ENCODE measurements at places on chromosomes 3 and 15. TPM values are rescaled to one million over a fixed set of nuclear protein-coding genes. Genes with fewer than 3 reads are reported as not detected.

- H3K27me3 ChIP-seq = no peaks in the 10 kb centered on the region
- H3K4me3 ChIP-seq = no peak overlapping the region
- no peak for DNase-seq
- H3K36me3 ChIP-seq = no peaks in the 10 kb centered on the region
Observed at GRCh38 chr3:172476347-172476746, 28.1 kb upstream of the GHSR start.

GRCh38 chr3:21543380-21544075 is 207.5 kb downstream of the ZNF385D start:
- H3K4me1 ChIP-seq = no peaks in the 10 kb centered on the region
- no peaks in the 10 kb centered on the region for H3K36me3 ChIP-seq
- DNase-seq = no peak
- H3K27me3 ChIP-seq = no peaks in the 10 kb centered on the region

DNA sequence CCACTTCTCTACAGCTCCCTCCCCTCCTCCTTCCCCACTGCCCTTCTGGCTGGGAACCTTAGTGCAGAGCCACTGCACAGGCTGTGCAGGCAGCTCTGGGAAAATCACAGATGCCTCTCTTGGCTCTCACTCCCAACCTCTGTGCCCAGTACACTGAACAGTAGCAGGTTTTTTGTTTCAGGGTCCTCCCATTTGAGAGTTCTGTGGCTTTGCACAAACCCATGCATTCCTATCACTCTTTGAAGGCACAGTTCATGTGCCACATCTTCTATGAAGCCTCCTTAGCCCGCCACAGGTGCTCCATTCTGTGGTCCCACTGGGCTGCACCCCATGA is 103.9 kb downstream of the SNRK start:
- no peaks in the 10 kb centered on the region for H3K36me3 ChIP-seq
- H3K27ac ChIP-seq = peak overlapping the region; percentile 79
- DNase-seq = no peak
- H3K4me1 ChIP-seq = peaks cover 10% of the 10 kb centered on the region

DNA sequence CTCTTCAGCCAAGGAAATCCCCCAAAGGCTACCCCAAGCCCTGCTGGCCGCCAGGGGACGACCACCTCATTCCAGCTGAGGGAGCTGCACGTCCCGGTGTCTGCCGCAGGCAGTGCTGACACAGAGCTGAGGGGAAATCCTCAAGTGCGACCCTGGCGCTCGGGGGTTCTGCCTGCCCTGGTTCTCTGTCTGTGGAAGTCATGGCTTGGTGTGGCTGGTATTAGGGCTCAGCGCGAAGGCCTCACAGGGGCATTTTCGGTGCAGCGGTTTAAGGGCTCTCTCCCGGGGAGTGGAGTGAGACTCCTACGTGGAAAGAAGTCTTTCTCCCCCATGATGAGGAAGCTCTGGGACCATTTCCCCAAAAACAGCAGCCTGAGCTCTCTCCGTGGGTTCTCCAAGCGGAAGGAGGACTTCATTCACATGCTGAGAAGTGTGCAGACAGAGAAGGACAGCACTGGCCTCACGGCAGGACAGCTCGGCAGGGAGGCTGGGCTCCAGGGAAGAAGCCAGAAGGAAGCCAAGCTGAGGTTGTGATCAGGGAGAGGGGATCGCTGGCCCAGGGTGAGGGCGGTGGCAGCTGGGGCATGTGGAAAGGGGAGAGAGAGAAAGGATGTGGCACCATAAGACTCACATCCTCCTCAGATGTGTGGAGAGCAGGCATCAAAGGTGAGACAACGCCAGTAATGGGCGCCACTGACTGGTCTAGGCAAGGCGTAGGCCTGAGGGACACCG is 48.6 kb downstream of the KLF15 start:
- no peak overlapping the region for H3K4me3 ChIP-seq
- H3K4me1 ChIP-seq = peaks cover 3% of the 10 kb centered on the region
- no peaks in the 10 kb centered on the region for H3K27me3 ChIP-seq
- H3K27ac ChIP-seq = no peak overlapping the region
- no peaks in the 10 kb centered on the region for H3K36me3 ChIP-seq

DNA sequence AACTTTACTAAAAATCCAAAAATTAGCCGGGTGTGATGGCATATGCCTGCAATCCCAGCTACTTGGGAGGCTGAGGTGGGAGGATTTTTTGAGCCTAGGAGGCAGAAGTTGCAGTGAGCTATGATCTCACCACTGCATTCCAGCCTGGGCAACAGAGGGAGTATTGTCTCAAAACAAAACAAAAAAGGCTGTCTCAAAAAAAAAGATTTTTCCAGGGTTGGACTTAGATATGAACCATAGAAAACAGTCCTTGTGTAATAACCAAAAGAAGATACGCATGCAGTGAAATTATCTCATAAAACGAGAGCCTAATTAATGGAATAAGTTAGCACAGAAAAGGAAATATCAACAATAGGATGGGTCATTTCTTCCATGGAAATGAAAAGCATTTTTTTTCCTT is 320.4 kb upstream of the RASGRP1 start:
- H3K27me3 ChIP-seq = no peaks in the 10 kb centered on the region
- no peak overlapping the region for H3K27ac ChIP-seq
- peak; percentile 56 for DNase-seq
- H3K4me1 ChIP-seq = peaks cover 56% of the 10 kb centered on the region
- no peak overlapping the region for H3K4me3 ChIP-seq
- no peaks in the 10 kb centered on the region for H3K36me3 ChIP-seq

DNA sequence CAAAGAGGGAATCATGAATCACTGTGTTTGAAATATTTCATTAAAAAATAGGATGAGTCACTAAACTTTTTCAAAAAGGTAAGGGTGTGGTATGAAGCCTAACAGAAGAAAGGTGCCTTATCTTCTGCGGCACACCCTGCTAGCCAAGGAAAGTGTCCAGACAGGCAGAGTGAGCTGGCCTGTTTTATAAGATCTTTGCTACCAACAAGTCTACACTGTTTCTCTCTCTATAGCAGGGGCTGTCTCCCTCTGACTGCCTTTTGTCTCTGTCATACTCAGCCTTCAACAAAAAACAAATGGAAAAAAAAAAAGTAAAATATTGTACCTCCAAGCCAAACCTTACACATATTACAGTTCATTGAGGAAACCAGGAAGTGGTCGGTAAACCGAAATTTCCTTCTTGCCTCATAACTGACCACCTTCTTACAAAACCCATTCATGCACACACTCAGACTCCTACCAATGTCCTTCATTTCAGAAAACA is 9.1 kb downstream of the ZDHHC3 start:
- no peak for DNase-seq
- no peak overlapping the region for H3K4me3 ChIP-seq
- H3K27ac ChIP-seq = peak overlapping the region; percentile 28
- H3K36me3 ChIP-seq = no peaks in the 10 kb centered on the region
- no peaks in the 10 kb centered on the region for H3K4me1 ChIP-seq

DNA sequence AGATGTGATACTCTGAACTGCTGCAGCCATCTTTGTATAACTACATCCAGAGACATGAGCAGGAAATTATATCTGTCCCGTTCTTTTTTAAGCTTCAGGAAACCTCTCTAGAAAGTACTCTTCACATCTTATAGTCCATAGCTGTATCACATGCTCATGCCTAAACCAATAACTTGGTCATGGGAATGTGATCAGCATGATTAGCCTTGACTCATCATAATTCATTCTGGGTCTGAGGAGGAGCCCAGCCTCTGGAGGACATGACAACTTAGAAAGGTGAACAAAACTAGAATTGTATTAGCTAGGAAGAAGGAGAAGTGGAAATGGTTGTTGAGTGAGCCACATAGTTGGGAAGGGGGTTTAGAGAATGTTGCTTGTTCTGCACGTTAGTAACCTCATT is 12.9 kb downstream of the PPM1L start:
- H3K4me1 ChIP-seq = no peaks in the 10 kb centered on the region
- H3K27ac ChIP-seq = no peak overlapping the region
- no peak overlapping the region for H3K4me3 ChIP-seq
- H3K27me3 ChIP-seq = no peaks in the 10 kb centered on the region
- DNase-seq = no peak

DNA sequence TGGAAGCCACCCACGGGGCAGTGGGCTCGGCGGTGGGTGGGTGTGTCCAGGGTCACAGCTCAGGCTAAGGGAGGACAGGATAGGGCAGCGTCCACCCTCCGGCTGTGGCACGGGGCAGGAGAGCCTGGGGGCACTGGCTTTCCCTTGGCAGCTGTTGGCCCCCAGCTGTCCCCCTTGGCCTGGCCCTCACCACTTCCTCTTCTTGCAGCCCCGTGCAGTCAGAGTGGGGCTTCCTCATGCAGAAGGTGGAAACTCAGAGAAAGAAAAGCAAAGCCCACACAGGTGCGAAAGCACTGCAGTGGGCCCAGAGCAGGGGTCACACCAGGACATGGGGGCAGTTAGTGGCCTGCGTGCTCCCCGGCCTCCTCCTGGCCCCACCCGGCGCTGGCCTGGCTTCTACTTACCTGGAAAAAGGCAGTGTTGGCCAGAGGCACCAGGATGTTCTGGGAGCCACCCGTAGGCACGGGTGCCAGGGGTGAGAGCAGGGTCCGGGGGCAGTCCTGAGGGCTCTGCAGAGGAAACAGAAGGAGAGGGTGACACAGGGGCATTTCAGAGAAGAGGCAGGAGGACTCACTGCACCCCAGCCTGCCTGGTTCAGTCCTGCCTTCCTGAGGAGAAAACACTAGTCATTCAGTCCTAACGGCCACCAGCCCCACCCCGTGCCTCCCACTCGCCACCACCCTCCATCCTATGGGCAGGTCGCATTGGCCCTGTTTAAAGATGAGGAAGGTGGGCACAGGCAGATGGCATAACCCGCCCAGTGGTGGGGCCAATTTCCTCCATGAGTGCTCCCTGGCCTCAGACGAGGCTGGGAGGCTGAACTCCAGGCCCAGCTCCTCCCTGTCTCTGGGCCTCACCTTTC is 28.3 kb downstream of the PLXND1 start:
- no peak overlapping the region for H3K4me3 ChIP-seq
- H3K27me3 ChIP-seq = no peaks in the 10 kb centered on the region
- DNase-seq = no peak
- peaks cover 15% of the 10 kb centered on the region for H3K36me3 ChIP-seq
- H3K4me1 ChIP-seq = no peaks in the 10 kb centered on the region

DNA sequence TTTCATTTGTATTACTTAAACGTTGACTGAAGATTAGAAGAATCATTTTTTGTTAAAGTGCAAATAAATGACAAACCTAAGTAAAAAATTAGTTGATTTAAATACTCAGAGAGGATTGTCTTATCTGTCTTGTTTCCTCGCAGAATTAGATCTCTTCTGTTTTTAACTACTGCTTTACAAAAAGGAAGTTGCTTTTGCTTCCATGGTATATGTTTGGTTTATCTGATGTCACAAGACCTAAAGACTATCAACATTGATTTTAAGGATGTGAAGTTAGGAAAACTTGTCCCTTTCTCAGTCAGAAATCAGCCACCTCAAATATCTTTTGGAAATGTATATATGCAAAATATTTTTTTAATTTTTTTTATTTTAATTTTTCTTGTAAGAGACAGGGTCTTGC is 28.7 kb downstream of the GPR171 start:
- H3K27me3 ChIP-seq = no peaks in the 10 kb centered on the region
- no peak overlapping the region for H3K4me3 ChIP-seq
- no peak overlapping the region for H3K27ac ChIP-seq
- no peak for DNase-seq
- no peaks in the 10 kb centered on the region for H3K36me3 ChIP-seq

GRCh38 chr15:26442680-26443079 is 330.2 kb downstream of the GABRB3 start:
- H3K27ac ChIP-seq = no peak overlapping the region
- no peaks in the 10 kb centered on the region for H3K36me3 ChIP-seq
- no peak for DNase-seq
- no peaks in the 10 kb centered on the region for H3K4me1 ChIP-seq

The ACTC1 gene
- total RNA-seq = 13.0 TPM

The GABRR3 gene
- total RNA-seq = not detected

The MOBP gene
- 0.14 TPM for total RNA-seq

The CXCR6 gene
- 2.4 TPM for total RNA-seq

The SPINT1 gene
- total RNA-seq = 136 TPM

Measured in lung (tissue), 17 donors.